Activated CD4-positive, alpha-beta T cell treated with anti-CD3 and anti-CD28 coated beads, Interleukin-10, Interleukin-2, amounts not matched to agents 100 ng/mL and 50 ng/mL, durations not matched to agents 16 hours and 8 hours (primary cell): ENCODE measurements at places on chromosomes 3 and 15.

DNA sequence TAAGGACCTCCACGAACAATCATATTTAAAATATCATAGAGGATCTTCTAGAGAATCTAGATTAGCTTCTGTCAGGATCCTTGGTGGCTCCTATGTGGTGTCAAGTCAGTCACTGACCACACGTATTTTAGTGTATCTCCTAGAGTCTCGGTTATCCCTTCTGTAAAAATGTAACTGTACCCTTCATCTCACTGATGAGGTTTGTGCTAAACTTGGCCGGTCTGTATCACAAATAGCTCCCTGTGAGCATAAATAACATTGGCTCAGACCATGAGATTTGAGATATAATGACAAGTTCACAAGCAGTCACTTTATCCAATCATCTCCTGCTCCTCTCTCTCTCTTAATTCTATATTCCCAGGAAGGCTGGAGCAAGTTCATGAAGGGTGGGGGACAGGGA is 93.6 kb upstream of the ARL6 start:
- DNase-seq, result no peak

DNA sequence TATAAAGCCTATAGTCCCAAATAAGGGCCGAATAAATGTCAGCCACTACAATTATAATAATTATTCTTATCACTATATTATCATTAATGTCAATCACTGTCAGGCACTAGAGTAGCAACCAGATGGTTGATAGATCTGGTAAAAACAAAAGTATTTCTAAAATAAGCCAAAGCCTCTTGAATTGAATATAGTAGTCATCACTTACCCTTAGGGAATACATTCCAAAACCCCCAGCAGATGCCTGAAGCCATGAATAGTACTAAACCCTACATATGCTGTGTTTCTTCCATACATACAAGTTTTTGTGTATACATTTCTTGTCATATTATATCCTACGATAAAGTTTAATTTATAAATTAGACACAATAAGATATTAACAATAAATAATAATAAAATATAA is 59.1 kb downstream of the LRRC3B start:
- no peak for DNase-seq

GRCh38 chr3:45984331-45985312 is 11.0 kb downstream of the FYCO1 start:
- DNase-seq, result no peak

- no peak for DNase-seq
Observed at GRCh38 chr3:110710603-110711002, 361.0 kb upstream of the NECTIN3 start.

- DNase-seq, result no peak
Observed at GRCh38 chr3:112966633-112967032, 8.3 kb downstream of the CD200R1 start.

DNA sequence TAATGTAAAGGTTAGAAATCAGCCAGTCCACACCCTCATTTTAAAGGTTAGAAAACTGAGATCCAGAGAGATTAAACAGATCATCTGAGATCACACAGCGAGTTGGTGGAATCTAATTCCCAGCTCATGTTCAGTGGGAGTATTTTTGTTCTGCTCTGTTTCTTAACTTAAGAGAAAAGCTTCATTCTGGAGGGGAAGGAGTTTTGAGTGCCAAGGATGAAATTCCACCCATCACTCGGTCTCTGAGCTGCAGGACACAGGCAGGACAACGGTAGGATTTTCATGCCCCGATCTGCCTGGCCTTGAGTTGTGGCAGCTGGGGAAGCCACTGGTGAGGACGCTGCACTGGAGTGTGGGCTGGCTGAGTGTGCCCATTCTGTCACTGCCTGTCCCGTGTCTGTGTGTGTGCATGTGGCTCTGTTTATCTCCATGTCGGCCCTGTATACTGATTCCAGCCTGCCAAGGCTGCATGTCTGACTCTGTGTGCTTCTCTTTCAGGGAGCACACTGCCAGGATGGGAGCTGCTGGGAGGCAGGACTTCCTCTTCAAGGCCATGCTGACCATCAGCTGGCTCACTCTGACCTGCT is 94.3 kb downstream of the CEMIP start:
- no peak for DNase-seq

DNA sequence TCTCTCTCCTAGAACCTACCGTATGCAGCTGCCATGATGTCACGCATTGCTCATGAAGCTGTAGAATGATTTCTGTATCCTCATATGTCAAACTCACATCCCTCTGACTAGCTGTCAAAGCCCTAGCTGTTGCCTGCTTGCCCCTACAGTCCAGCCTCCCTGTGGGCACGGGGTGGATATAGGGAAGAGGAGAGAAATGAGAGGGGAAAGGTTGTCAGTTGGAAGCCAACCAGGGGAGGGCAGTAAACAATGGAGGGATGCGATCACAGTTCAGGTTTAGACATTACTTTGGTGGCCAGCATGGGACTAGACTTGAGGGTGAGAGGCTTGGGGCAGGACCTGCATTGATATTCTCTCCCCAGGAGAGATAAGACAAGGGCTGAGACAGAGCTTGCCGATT is 1.7 kb upstream of the HDGFL3 start:
- no peak for DNase-seq
